ENCODE measurements at places on chromosomes 12 and 14. TPM values are rescaled to one million over a fixed set of nuclear protein-coding genes. Genes with fewer than 3 reads are reported as not detected.

GRCh38 chr12:45315462-45315861 lies 99.6 kb downstream of the ANO6 start:
- H3K27ac ChIP-seq: no peak overlapping the region
- DNase-seq: no peak
- H3K36me3 ChIP-seq: no peaks in the 10 kb centered on the region
- H3K4me3 ChIP-seq: no peak overlapping the region
- no peaks in the 10 kb centered on the region for H3K27me3 ChIP-seq

DNA sequence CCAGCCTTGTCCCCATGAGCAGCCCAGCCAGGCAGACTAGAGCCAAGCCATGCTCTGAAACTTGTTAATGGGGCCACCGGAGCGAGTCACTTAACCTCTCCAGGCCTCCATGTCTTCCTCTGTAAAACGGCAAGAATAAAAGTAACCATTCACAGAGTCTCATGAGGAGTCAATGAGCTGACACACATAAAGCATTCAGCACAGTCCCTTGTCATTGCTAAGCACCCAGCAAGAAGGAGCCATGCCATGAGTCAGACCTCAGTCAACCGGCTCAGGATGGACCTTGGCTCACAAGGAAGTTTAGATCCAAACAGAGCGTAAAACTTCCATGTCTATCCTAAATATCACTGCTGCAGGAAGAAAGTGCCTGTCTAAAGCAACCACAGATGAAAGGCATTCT lies 10.6 kb downstream of the FICD start:
- no peaks in the 10 kb centered on the region for H3K4me1 ChIP-seq
- H3K36me3 ChIP-seq: peaks cover 72% of the 10 kb centered on the region
- no peak overlapping the region for H3K27ac ChIP-seq
- DNase-seq: no peak

- no peak overlapping the region for H3K27ac ChIP-seq
- H3K4me3 ChIP-seq: no peak overlapping the region
- H3K4me1 ChIP-seq: no peaks in the 10 kb centered on the region
Measured at GRCh38 chr14:101354726-101355125, 206.6 kb upstream of the DIO3 start.

DNA sequence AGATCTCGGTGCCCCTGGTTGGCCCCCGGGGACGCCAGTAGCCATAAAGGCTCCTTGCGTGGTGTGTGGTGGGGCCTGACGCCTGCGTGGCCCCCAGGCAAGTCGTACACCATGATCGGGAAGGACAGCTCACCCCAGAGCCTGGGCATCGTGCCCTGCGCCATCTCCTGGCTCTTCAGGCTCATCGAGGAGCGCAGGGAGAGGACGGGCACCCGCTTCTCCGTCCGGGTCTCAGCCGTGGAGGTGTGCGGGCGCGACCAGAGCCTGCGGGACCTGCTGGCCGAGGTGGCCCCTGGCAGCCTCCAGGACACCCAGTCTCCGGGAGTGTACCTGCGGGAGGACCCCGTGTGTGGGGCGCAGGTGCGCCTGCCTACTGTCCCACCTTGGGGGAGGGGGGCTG lies 34.5 kb downstream of the KIF26A start:
- DNase-seq: no peak
- no peaks in the 10 kb centered on the region for H3K36me3 ChIP-seq
- no peak overlapping the region for H3K27ac ChIP-seq
- no peaks in the 10 kb centered on the region for H3K27me3 ChIP-seq

The PPFIA2 gene
- total RNA-seq: not detected
